ENCODE measurements at places on chromosomes 2 and 18.

DNA sequence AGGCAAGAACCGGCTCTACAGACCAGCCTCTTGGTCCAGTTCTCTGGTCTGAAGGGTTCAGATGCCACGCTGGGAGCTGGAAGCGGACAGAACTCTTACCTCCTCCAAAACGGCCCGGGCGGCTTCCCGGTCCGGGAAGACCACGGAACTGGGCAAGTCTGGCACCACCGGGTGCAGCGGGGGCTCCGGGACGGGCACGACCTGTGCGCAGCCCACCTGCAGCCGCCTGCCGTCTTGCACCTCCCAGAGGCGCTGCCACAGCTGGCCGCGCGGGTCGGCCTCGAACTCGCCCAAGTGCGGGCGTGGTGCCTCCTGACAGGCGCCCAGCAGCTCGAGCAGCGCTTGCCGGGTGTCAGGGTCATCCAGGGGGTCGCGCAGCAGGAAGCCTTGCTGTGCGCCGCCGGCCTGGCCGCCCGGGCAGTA lies 773 bp downstream of the CMPK2 start:
- no peak for DNase-seq

- DNase-seq: no peak
Observed at GRCh38 chr18:4541588-4541987, 86.5 kb upstream of the DLGAP1 start.

GRCh38 chr2:21966139-21966538 lies 842.4 kb downstream of the TDRD15 start:
- no peak for DNase-seq

DNA sequence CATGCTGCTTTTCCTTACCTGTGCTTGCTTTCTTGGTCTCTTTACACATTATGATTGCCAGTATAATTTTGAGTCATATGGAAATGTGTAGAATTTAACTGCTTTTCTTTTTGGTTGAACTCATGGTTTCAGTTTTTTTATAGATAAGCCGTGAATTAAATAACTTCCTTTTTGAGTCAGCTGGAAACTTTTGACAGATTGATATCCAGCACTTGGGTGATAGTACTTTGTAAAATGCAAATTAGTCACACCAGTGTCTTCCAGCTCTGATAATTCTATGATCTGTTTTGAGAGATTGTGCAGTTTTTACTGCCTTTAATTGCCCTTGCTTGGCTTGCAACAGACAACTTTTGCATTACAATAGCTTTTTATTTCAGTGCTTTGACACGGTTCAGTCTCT lies 86.4 kb downstream of the NCOA1 start:
- no peak for DNase-seq

- DNase-seq: no peak
Observed at GRCh38 chr2:27073782-27074181, 2.3 kb upstream of the OST4 start.

GRCh38 chr2:177396703-177397460 lies 4.3 kb downstream of the AGPS start:
- no peak for DNase-seq

- DNase-seq: no peak
Observed at GRCh38 chr2:133541376-133541775, 26.9 kb downstream of the NCKAP5 start.
